ENCODE measurements at places on chromosomes 7 and 10.
A peak's percentile ranks its signal among the peaks of the same experiment; 100 is the strongest.

GRCh38 chr7:133288970-133289369 lies 36.1 kb downstream of the EXOC4 start:
- DNase-seq: no peak

DNA sequence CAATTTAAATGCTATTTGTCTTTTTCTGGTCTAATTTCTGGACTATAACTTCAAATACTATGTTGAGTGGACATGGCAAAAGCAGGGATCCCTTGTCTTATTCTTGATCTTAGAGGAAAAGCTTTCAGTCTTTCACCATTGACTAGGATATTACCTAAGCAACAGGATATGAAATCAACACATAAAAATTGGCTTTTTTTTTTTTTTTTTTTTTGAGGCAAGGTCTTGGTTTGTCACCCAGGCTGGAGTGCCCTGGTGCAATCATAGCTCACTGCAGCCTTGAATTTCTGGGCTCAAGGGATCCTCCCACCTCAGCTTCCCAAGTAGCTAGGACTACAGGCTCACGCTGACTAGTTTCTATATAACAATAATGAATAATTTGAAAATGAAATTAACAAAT lies 90.8 kb downstream of the JMJD1C start:
- no peak for DNase-seq

DNA sequence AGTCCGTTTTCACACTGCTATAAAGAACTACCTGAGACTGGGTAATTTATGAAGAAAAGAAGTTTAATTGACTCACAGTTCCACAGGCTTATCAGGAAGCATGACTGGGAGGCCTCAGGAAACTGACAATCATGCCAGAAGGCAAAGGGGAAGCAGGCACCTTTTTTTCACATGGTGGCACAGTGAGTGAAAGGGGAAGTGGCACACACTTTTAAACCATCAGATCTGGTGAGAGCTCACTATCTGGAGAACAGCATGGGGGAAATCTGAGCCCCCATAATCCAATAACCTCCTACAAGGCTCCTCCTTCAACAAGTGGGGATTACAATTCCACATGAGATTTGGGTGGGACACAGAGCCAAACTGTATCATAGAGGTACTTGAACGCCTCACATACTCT lies 30.0 kb downstream of the AGR3 start:
- no peak for DNase-seq

GRCh38 chr10:2202401-2202800 lies 465.1 kb upstream of the ADARB2 start:
- DNase-seq: no peak

DNA sequence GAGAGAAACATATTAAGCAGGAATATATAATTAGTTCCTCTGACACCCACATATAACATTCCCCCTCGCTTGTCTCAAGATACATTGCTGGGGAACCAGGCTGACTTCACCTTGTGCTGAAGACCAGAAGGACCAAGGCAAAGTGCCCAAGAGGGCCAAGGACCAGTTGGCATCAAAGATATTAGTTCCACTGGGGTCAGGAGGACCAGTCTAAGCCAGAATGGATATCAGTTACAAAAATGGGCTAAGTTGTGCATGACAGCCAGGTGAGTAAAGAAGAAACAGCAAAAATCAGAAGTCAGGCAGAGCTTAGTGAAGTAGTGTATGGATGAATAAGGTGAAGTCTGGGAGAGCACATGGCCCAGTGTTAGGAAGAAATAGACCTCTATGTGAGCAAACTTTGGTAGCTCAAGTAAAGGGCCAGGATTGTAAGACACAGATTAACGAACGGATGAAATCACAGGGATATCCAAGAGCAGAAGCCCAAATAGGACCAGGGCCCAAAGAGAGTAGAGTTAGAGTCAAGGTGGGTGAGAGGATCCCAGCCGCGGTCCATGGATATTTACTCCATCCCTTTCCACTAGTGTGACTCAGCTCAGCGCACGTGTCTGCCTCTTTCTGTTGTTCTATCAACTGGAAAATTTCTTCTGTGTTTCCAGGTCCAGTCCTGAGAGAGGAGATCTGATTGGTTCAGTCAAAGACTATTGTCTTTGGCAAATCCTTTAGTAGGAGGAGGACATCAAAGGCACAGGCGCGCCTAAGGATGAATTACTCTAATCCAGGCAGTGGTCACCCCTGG lies 5.0 kb downstream of the CALD1 start:
- DNase-seq: no peak

DNA sequence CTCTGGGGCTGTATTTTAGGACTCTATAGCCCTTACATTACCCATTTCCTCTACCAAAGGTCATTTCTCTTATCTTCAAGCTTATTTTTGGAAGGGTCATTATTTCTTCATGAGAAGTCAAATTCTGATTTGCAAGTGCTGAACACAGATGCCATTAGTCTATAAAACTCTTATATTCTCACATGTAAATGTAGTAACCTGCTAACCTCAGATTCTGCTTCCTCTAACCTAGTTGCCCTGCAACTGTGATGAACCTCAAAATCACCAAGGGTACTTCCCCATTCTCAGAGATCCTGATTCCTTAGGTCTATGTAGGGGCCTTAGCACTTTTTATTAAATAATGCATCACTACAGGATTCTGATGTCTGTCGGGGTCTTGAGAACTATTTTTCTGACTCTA lies 6.3 kb downstream of the FAS start:
- DNase-seq: no peak

GRCh38 chr10:104328896-104329710 lies 9.2 kb downstream of the ITPRIP start:
- peak; percentile 37 for DNase-seq

DNA sequence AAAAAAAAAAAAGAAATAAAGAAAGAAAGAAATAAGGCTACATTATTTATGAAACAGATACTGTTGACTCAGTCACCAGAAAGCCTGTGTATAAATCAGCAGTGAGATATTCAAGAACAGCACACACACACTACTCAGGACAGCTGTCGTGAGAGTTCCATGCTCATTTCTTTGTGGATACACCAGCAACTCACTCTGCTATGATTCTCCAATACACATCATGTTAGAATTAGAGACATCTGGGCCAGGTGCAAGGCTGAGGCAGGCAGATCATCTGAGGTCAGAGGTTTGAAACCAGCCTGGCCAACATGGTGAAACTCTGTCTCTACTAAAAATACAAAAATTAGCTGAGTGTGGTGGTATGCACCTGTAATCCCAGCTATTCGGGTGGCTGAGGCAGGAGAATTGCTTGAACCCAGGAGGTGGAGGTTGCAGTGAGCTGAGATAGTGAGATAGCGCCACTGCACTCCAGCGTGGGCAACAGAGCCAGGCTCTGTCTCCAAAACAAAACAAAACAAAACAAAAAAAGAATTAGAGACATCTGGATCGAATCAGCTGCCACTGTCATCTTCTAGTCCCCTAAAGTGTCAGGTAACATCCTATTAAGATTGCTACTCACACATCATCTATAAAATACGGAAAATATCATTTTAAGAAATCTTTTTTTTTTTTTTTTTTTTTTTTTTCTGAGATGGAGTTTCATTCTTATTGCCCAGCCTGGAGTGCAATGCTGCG lies 11.2 kb upstream of the NUPR2 start:
- no peak for DNase-seq

GRCh38 chr7:79386688-79387422 lies 66.6 kb downstream of the MAGI2 start:
- DNase-seq: no peak

DNA sequence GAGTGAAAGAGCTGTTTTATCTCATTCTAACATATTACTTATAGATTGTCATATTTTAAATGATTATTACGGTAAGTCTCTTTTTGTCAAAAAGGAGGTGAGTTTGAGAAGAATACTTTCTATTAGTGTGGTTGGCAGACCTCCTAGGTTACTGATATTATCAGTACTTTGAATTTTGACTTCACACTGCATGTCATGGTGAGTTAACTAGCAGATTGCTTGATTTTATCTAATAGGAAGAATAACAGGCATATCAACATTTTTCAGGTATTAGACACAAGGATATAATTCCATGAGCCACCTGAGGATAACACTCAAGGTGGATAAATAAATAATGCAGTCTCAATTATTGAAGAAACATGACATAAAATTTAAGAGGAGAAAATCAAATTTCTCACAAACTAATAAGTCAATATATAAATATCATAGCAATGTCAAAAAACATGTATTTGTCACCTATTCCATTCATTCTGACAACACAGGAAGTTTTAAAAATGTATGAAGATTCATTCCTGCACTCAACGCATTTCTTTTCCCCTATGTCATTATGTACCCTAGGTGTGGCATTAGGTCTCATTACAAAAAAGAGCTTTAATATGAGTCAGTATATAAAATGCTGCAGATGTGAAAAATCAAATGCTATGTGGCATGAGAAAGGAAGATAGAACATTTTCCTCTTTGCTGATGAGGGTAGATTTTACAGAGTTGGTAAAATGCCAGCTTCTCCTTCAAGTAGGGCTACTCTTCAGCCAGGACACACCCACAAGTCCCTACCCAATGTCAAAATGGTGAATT lies 1621.6 kb downstream of the REEP3 start:
- DNase-seq: no peak

- no peak for DNase-seq
Observed at GRCh38 chr10:118033905-118034304, 12.8 kb downstream of the RAB11FIP2 start.

DNA sequence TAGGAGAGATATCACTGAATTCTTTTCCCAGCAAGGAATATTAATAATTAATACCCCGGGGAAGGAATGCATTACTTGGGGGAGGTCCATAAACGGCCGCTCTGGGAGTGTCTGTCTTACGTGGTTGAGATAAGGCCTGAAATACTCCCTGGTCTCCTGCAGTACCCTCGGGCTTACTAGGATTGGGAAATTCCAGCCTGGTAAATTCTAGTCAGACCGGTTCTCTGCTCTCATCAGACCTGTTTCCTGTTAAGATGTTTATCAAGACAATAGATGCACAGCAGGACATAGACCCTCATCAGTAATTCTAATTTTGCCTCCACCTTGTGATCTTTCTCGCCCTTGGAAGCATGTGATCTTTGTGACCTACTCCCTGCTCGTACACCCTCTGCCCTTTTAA lies 162.8 kb upstream of the KCND2 start:
- DNase-seq: no peak

- DNase-seq: no peak
Observed at GRCh38 chr7:90655566-90655965, 59.4 kb downstream of the CDK14 start.

DNA sequence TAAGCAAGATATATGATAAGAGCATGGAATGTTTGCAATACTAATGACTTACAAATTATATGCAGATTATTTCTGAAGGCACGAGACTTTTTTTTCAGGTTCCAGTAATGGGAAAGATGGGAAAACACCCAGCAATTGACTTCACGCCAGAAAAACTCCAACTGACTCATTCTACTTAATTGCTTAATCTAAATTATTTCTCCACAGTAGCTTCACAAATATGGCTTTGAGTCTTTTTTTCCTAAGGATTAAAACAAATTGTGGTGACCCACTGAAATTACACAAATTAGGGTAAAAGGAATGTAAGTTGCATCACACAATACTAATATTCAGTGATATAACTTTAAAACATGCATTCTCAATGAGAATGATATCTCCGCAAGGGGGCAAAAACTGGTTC lies 138.7 kb downstream of the GNAI1 start:
- DNase-seq: no peak

- no peak for DNase-seq
Observed at GRCh38 chr10:27547047-27547446, 42.9 kb downstream of the RAB18 start.

GRCh38 chr10:60114765-60115586 lies 208.6 kb upstream of the CCDC6 start:
- DNase-seq: peak; percentile 25

DNA sequence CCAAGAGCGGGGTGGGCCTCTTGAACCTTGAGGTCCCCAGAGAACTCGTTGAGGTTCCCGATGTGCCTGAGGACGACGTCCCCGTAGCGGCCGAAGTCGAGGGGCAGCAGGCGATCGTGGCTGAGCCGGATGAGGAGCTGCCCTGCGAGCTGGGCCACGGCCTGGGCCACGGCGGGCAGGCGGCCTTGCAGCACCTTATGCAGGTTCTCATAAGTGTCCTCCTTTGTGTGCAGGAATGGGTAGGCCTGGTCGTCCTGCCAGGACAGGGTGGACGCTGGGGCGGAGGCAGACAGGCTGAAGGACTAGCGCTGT lies 14.2 kb downstream of the TFR2 start:
- DNase-seq: no peak

- DNase-seq: no peak
Observed at GRCh38 chr10:94006591-94007550, 13.1 kb downstream of the PLCE1 start.

- no peak for DNase-seq
Observed at GRCh38 chr10:29102233-29102632, 186.6 kb upstream of the LYZL1 start.
